ENCODE measurements at places on chromosomes 7 and 10.

- DNase-seq = no peak
These were observed 41.7 kb downstream of the GTF2IRD1 start for GRCh38 chr7:74495112-74496086.

DNA sequence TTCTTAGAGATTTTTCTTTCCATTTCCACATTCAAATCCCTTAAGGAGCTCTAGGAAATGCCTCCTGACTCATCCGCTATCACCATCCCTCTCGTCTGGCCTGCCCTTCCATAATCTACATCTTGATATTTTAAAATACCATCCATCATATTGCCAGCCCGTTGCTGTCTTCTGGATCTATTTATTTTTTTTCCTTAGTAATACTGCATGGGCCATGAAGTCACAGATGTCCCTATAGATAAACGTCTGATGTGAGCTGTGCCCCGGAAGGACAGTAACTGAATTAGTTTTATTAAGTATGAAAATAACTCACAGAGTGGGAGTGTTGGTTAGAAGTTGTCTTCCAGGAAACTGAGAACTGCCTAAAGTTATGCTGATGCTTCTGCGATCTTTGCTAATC, 76.2 kb downstream of the KLF6 start:
- no peak for DNase-seq

DNA sequence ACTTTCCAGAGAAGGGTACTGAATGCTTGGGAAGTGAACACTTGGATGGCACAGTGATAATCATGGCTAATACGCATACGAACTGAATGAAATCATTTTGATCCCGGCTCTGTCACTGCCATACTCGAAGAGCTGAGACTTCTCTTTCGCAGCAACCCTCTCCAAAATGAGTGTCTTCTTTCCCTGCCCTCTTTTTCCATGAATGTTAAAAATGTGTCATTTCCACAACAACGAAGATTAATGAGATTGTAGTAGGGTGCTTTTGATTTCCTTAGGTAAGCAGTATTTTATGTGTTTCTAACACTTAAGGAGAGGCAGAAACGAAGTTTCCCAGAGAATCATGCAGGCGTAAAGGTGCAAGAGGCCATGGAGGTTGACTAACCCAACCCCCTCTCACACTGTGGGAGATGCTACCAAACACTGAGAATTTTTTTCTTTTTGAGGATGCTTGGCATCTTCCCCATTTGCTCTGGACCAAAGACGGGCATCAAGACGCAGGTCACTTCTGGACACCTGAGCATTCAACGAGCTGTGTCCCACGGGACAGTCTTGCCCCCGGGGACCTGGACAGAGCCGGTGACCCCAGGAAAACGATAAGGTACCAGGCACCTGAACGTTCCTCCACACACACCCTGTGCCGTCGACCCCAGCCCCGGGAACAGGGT, 823 bp downstream of the COPG2 start:
- peak; percentile 22 for DNase-seq

DNA sequence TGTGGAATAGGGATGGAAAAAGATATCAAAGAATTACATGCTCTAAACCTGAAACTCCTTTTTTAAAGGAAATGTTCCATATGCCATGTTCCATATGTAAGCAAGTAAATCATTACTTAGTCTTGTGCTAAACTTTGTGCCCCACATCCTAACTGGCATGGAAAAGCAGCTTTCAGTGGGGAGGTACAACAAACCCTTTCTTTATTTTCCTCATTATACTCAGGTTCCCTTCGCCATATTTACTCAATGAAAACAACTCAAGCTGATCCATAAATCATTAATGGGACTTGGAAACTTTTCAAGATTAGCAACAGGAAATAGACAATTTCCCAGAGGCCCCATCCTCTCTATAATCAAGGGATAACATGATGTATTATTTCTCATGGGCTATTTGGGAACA, 56.0 kb downstream of the GSAP start:
- DNase-seq = no peak

GRCh38 chr7:105806592-105807447, 69.6 kb downstream of the ATXN7L1 start:
- DNase-seq = no peak

GRCh38 chr10:114491933-114492332, 87.6 kb upstream of the AFAP1L2 start:
- no peak for DNase-seq

DNA sequence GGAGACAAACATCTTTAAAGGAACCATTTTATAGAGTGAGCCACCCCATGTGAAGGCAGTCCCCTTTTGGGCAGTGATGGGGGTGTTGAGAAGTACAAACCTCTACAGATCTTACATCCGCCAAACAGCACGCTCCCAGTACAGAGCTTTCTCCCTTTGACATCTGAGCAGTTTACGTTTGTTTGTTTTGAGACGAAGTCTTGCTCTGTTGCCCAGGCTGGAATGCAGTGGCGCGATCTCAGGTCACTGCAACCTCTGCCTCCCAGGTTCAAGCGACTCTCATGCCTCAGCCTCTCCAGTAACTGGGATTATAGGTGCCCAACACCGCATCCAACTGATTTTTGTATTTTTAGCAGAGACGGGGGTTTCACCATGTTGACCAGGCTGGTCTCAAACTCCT, 128.9 kb downstream of the CCDC3 start:
- no peak for DNase-seq

- DNase-seq = no peak
These were observed 8.2 kb upstream of the C1QL3 start for GRCh38 chr10:16529853-16530252.

DNA sequence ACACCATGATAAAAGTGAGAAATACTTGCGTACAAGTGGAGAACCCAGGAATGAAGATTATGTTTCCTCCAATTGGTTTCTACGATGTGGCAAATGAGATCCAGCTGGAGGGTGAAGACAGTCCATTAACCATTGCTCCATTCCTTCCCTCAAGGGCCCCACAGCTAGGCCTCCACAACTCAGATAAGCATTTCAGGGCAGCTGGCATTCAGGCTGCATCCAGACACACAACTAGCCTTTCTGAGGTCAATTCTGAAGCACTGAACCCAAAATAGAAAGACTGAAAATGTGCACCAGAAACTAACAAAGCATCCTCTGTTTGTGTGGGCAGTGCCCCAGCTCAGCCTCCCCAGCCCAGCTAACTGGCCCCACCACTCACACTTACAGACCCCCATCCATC, 94.8 kb downstream of the GSAP start:
- no peak for DNase-seq

GRCh38 chr10:19775296-19775695, 40.9 kb upstream of the PLXDC2 start:
- peak; percentile 10 for DNase-seq

GRCh38 chr10:50291261-50291850, 40.0 kb upstream of the ASAH2 start:
- DNase-seq = peak; percentile 28

DNA sequence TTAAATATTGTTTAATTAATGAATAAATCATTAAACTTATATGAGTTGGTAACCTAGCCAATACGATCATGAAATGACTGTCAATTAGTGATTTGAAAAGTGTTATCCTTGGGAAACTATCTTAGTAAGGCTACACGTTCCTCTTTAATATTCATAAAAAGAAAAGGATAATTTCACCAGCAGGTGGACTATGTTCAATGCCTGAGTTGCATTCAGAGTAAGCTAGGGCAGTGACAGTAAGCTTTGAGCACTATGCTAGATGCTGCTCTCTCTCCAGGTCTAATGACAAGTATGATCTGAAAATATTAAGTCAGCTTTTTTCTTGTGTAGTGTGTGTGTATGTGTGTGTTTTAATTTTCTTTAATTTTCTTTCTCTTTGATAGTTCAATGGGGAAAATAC, 486.3 kb upstream of the PCDH15 start:
- no peak for DNase-seq

- no peak for DNase-seq
These were observed 490.5 kb upstream of the ANKRD30A start for GRCh38 chr10:36634916-36635315.

DNA sequence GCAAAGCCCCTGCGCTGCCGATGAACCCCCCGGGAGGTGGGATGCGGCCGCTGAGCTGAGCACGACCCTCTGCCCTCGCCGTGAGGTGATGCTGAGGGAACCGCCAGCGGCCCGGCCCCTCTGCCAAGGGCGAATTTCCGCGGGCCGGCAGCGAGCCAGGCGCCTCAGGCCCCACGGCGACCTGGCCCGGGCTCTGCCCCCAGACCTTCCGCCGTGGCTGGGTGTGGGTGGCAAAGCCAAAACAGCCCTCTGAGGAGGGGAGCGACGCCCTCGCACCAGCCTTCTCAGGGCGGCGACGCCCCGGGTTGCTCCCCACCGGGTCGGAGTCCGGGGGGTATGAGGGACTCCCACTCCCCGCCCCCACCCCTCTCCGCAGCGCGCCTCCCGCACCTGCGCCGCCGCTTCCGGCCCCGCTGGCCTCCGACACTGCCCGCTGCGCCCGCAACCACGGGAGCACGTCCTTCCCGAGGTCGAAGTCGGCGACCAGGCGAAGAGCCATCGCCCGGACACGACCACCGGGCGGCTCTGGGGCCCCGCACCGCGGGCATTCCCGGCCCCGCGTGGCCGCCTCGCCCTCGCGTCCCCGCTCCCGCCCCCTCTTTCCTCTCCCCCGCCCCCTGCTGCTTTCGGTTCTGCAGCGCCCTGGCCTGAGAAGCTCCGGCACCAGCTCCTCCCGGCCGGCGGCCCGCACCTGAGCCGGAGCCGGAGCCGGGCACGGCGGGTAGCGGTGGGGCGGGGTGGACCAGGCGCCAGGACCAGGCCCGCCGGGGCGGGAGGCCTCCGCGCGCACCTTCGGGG, at the start of gene GSAP:
Gene GSAP, minus strand, starts transcription at position 527 of the 798 bp plus-strand sequence. Its CDS starts 28 bp downstream, at position 499.
- DNase-seq = peak; percentile 19

DNA sequence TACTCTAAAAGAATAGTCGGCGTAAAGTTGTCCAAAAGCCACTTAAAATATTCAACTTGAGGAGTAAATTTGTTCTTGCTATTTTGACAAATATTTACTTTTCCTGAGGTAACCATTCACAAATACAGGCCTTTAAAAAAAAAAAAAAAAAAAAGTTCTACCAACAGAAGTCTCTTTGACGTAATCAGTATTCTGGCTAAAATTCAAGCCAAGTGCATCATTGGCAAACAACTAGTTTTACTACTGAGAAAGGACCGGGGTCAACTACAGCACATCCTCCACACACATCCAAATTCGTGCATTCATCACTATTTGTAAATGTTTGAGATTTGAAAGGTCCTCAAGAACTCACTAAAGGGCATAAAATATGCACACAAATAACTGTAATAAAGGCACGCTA, 2.0 kb downstream of the OAT start:
- DNase-seq = no peak

- DNase-seq = no peak
These were observed 360.9 kb upstream of the RNF32 start for GRCh38 chr7:156279635-156280034.

DNA sequence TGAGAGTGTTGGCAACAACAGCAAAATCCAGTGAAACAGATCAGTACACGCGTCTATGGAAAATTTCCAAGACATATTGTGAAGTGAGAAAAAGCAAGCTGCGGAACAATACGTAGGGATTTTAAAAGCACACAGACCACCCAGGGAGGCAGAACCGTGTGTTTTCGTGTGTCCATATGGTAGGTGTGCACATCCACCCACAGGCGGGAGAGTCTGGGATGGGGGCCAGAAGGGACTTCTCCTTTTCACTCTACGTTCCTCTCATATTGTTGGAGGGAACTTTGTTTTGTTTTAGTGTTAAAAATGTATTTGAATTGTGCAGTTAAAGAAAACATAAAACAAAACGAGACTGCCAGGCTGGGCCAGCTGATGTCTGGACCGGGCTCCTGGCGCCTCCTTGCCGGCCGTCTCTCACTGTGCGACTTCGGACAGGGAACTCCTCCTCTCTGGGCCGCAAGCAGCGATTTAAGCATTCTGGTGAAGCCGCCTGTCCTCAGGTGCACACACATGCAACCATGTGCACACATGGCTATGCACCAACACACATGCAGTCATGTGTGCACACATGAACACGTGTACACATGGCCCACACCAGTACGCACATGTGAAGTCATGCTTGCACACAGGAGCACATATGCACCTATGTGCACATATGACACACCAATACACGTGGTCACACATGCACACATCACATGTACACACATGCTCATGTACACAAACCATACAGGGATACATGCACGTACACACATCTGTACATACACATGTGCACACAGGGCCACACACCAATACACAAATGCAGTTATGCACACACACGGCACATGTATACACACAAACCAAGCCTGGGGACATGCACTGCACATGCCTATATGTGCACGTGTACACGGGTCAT, 141.1 kb downstream of the ELFN1 start:
- no peak for DNase-seq

- DNase-seq = no peak
These were observed 204.1 kb downstream of the TRIL start for GRCh38 chr7:28754027-28754426.

DNA sequence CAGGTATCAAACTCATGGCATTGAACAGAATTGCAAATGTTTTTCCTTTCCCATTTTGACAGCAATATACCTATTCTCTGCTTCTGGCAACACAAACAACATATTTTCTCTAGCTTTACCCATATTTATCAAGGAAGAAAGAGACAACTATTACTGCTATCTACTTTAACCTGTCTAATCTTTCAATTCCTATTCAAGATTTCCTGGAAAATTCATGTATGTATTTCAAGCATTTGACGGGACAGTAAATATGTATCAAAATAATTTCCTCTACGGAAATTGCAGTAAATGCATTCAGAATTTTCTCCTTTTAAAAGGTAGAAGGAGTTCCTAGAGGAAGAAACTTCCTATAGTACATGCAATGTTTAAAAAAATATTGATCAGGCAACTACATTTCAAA, 179.3 kb upstream of the LRRN3 start:
- DNase-seq = no peak

DNA sequence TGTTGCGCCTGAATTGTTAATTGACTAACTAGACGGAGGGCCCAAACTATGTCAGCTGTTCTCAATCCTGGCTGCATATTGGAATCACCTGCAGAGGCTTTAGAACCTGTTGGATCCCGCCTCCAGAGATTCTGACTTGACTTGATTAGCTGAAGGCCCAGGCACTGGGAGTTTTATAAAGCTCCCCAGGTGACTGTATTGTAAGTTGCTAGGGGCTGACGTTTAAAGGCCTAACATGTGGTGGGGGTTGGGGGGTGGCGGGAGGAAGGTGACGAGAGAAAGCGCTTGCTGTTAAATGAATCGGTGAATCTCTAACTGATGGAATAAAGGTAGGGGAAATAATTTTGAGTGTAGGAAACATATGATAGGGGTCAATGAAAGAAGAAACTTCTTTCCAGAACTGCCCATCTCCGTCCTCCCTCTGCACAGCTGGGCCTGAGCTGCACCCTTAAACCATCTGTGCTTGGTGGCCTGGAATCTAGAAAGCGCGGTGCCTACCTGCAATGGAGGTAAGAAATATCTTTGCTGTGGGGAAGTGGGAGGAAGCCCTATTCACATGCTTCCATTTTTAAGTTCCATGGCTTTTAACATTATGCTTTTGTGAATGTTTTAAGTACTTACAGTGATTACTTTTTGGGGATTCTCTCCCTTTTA, 225.0 kb upstream of the FAM3C start:
- DNase-seq = peak; percentile 42

GRCh38 chr7:22831602-22832305, 9.1 kb upstream of the TOMM7 start:
- no peak for DNase-seq

DNA sequence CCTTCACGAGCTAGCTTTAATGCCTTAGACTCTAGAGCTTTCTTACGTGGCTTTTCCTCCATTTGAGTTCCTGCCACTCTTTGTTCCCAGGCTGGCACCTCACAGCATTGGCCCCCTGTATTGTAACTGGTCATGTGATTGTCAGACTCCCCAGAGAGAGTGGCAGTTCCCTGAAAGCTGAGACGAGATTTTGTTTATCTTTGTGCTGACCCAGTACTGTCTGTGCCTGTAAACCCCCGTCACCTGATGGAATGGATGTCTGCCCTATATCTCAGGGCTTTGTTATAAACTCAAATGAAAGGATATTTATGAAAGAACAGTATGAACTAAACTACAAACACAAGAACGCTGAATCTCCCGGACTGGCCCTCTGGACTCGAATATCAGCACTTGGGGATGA, 13.0 kb downstream of the NOBOX start:
- no peak for DNase-seq
